EL (cell line): ENCODE measurements at places on chromosomes 4 and X.

DNA sequence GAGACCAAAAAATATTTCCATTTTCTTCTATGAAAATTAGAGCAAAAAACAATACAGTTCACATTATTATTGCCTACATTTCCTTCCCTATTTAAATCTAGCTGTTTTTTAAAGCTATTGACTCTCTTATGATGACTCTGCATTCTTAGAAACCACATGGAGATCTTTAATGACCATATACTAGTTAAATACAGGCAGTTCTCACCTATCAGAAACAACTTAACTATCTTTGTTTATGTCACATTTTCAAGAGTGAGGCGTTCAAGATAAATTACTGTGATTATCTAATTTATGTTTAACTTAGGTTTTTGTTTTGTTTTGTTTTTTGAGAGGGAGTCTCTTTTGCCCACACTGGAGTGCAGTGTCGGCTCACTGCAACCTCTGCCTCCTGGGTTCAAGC is 3.0 kb downstream of the CISD2 start:
- DNase-seq: no peak

DNA sequence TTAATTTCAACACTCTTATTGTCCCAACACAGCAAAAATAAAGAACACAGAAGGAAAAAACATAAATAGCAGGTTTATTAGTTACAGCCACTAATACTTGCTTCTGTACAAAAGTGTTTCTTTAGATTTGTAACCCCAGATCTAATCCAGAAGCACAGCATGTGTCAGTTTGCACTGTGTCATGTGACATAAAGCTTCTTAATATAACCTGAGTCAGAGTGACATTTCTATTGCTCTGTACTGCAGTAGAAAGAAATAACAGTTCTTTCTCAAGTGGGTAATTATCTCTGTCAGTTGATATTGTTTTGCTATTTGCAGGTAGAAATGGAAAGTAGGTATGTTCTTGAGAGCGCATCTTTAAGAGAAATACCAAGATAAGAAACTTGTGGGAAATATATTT is 422.5 kb downstream of the ZIC3 start:
- no peak for DNase-seq

- no peak for DNase-seq
Measured at GRCh38 chrX:34612036-34612435, 45.0 kb downstream of the TMEM47 start.

- no peak for DNase-seq
Measured at GRCh38 chr4:25878676-25879075, 15.9 kb upstream of the SEL1L3 start.

DNA sequence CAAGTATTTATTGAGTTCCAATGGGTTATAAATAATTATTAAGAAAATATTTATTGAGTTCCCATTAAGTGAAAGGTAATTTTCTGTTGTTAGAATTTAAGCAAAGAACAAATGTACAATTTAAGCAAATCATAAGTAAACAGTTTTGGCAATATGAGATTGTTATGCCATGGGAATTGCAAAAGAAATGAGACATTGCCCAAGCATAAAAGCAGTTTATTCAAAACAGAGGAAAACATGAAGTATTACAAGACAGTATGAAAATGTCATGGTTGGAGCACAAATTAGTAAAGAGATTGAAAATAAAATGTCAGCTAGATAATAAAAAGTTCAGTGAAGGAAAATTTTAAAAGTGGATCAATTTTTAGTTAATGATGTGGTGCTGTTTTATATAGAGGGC is 706.1 kb upstream of the EPHA5 start:
- DNase-seq: no peak

DNA sequence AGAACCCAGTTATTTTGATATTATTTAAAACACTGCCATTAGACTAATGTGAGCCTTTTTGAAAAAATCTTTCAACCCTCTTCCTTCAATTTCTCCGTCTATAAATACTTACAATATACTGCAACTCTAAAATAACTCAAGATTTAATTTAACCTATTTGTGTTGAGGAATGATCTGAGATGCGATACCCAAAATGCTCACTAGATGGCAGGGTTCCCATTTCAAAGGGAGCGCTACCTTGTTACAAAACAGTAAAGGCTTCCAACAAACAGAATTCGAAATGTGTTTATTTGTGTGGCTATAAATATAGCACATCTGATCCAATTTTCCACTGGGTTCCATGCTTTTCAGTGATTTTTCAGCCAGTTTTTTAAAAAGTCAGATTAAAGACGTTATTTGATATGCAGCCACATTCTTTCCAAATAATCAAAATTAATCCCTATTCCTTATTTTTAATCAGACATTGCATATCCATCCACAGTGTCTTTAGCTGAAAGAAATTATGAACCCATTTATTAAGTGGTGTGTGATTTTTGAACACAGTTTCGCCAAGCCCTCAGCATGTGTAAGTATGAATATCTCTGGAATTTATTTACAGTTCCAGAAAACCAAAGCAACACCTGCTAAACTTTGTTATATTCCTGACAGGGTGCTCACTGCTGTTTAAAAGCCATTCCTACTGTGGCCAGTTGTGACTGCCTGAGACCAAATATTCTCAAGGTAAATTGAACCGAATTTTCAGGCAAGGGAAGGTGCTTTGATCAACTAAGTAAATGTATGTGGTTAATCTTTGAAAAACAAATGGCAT is 668.0 kb upstream of the LCORL start:
- peak; percentile 64 for DNase-seq

DNA sequence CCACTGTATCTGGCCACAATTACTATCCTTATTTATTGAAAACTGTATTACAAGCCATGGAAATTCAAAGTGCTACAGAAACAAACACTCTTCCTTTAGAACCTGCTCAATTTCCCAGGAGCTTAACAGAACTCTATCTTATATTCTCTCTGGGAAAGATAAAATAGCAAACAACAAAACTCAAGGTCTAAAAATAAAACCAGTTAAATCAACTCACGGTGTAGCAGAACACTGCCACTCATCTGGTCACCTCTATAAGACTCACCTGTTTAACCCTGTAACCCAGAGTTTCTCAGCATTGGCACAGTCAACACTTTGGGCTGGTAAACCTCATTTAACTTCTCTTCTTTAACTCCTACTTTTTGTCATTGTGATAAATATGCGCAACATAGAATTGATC is 348.9 kb downstream of the DCHS2 start:
- DNase-seq: no peak

DNA sequence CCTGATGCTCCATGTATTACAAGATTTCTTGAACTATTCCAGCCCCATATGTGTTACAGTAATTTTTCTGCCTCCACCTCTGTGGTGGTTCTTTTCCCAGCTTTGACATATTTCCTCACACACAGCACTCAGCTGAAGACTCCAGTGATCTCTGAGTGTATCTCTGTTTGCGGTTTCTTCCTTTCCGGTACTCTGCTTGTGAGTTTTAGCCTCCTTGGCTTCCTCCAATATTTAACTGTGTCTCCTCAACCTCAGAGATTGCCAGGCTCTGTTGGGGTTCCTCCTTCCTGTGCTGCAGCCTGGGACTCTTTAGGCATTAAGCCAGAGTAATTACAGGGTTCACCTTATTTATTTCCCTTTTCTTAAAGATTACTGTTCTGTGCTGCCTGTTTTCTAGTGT is 73.2 kb downstream of the NFKB1 start:
- no peak for DNase-seq

DNA sequence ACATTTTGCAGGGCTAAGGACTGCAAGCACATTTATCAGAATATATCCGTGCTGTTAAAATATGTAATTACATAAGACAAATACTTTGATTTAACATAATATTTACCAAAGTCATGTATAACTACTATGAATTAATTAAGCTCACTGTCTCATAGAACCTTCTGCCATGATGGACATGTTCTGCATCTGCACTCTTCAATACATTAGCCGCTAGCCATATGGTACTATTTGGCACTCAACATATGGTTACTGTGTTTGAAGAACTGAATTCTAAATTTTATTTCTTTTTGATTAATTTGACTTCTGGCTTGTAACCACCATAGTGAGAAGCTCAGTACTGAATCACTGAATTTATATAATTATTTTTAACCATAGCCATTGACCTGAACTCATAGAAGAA is 427.0 kb upstream of the TRAM1L1 start:
- no peak for DNase-seq

GRCh38 chr4:956531-957230 is 16.7 kb downstream of the DGKQ start:
- DNase-seq: no peak

DNA sequence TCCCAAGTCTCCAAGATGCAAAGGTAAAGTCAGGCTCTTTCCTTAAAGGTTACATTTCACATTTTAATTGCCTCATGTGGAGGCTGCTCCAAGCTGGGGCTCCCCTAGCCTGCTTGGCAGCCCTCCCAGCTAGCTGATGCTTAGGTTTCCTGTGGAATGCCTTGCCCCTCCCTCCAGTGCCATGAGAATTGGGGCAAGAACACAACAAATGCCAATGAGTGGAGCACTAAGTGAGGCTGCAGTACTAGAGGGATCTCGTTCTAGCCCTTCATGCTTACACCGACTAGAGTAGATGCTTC is 597.7 kb downstream of the MID1IP1 start:
- DNase-seq: no peak

GRCh38 chr4:148954011-148954749 is 512.0 kb upstream of the NR3C2 start:
- no peak for DNase-seq

GRCh38 chr4:156473151-156473550 is 498.4 kb downstream of the PDGFC start:
- DNase-seq: no peak
